Stimulated activated CD4-positive, alpha-beta T cell treated with anti-CD3 and anti-CD28 coated beads, Interleukin-1b, Interleukin-23, amount 100 ng/mL, for 48 hours (primary cell): ENCODE measurements at places on chromosomes 13 and 19.

- DNase-seq = no peak
These were observed 1191.0 kb downstream of the SLITRK5 start for GRCh38 chr13:88862095-88862620.

- no peak for DNase-seq
These were observed 4.3 kb upstream of the LENG8 start for GRCh38 chr19:54444737-54445136.

DNA sequence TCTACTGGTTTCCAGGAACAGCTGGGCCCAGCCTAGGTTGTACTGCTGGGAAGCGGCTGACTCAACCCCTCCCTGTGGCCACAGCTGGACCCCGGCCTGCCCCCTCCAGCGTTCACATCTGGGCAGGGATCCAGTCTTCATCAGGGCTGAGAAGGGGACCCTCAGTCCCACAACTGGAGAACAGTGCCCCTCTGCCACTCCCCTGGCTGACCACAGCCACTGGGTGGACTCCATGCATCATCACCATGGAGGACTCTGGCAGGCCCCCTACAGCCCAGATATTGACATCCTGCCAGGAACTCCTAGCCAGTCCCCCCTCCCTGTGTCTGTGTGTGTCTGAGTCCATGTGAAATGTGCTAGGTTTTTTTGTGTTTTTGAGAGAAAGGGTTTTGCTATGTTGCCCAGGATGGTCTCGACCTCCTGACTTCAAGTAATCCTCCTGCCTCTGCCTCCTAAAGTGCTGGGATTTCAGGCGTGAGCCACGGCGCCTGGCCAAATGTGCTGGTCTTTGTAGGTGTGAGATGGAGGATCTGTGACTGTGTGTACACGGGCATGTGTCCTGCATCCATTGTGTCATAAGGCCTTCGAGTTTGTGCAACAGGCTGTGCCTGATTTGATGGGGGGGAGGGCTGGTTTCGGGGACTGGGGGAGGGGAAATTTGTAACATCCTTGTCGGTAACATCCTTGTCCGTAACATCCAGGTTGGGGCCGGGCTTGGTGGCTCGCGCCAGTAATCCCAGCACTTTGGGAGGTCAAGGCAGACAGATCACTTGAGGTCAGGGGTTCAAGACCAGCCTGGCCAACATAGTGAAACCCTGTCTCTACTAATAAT lies 4.0 kb upstream of the HOOK2 start:
- no peak for DNase-seq

GRCh38 chr13:27952876-27953675 lies 16.0 kb downstream of the CDX2 start:
- no peak for DNase-seq

DNA sequence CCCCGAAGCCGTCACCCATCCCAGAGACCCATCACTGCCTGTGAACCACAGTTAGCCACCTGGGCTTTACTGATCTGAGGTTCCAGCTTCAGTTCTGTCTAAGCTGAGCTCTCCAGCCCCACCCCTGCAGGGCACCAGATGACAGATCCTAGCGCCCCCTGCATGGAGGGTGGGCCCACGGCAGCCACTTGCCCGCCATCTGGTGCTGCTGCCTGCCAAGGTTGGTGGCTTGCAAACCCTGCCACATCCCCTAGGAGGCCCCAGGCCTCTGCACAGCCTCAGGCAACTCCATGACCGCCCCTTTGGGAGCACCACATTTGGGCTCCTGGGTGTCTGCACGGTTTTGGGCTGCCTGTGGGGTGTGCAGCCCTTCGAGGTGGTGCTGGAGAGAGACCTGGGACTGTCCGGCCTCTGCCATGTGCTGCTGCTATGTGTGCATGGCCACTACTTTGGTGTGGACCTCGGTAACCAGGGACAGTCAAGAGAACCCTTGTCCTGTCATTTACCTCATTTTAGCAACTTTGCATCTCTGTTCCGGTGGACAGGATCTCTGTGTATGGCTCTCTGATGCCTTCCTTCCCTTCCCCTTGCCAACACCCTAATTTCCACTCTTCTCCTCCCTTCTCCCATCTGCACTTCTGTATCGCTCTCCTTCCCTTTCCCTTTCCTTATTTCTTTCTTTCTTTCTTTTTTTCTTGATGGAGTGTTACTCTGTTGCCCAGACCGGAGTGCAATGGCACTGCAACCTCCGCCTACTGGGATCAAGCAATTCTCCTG lies 17.4 kb upstream of the SDHAF1 start:
- peak; percentile 45 for DNase-seq

DNA sequence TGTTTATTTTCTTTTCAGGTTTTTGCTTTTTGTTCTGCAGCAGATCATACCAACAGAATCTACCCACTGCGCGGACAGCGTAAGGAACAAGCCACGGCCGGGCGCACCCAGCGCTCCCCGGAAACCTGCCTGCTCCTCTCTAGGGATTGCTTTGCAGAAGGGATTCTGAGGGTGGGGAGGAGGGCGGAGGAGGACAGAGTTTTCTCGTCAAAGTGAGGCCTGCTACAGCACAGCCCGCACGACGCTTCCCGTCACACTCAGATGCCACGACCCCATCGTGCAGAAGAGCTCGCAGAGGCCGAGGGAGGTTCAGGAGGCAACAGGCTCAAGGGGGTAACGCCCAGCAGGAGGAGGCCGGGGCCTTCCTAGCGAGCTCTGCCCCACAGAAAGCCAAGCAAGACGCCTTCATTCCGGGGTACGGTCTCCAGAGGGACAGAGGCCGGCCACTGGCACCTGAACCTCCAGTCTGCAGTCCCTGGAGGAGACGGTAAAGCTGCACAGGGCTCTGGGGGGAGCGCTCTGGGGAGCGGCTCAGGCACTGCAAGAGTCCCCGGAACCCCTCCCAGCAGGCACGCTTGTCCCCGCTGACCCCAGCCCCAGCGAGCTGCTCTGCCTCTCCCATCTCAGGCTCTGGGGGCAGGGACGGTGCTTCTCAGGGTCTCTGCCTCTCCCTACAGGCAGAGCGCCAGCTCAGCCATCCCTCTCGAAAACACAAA lies 6.9 kb downstream of the REXO1 start:
- DNase-seq = no peak

GRCh38 chr19:1865172-1866010 lies 2.0 kb upstream of the KLF16 start:
- no peak for DNase-seq

DNA sequence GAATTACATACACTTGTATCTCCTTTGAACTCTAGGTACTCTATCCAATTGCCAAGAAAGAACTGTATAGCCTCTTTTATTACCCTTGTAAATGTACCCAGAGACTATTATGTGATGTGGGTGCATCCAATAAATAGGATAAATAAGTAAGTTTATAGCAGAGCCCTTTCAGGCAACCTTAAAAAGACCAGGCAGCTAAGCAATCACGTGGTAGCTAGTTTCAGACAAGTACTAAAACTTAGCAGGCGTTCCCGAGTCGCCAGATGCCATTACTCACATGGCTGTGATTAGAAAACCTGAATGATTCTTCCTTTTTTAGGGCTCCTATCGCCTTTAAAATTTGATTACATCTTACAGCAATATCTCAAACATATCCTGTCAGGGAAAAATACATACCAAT lies 1303.0 kb downstream of the EFNB2 start:
- no peak for DNase-seq
